K562 (cell line): ENCODE measurements at places on chromosomes 4 and X. TPM values are rescaled to one million over a fixed set of nuclear protein-coding genes. Genes with fewer than 3 reads are reported as not detected.

DNA sequence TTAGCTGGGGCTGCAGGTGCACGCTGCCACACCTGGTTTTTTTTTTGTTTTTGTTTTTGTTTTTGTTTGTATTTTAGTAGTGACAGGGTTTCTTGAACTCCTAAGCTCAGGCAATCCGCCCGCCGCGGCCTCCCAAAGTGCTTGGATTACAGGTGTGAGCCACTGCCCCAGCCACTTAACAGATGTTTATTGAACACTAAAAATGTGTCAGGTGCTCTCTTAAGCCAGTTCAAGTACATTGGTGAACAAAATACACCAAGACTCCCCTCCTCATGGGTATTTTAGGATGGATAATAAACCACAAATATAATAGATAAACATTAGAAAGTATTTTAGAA, 69.9 kb downstream of the TRAPPC11 start:
- DNase-seq, result no peak

Gene DRP2
- total RNA-seq, result 0.09 and 0.25 TPM in 2 replicates

Gene APBB2
- 2.1 TPM in 2 replicates for total RNA-seq

Gene GATB
- 22.2 and 24.2 TPM in 2 replicates for total RNA-seq

GRCh38 chr4:188372058-188372457, 232.8 kb downstream of the TRIML1 start:
- DNase-seq, result no peak

DNA sequence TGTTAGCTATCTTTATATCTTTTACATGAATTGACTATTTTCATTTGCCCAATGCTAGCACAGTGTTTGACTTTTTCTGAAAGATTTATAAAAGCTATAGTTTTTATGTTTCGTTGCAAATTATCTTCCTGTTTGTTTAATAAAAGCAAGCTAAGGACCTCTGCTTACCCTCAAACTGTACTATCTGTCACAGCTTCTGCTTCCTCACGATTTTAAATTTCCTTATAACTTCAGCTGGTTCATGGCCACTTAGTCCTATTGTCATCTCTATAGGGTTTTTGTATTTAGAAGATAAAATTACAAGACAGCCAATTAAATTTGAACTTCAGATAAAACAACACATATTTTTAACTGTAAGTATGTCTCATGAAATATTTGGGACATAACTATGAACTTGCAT, 494.0 kb downstream of the PDGFC start:
- DNase-seq, result no peak

GRCh38 chr4:58368221-58368620, 1258.0 kb upstream of the IGFBP7 start:
- DNase-seq, result no peak

Gene LONRF3
- total RNA-seq, result 9.4 and 10.1 TPM in 2 replicates

GRCh38 chrX:76279007-76279406, 106.1 kb downstream of the PBDC1 start:
- DNase-seq, result peak; percentile 13

Gene RBM46
- total RNA-seq, result not detected in 2 replicates
